ENCODE measurements at places on chromosomes 2 and 18.

DNA sequence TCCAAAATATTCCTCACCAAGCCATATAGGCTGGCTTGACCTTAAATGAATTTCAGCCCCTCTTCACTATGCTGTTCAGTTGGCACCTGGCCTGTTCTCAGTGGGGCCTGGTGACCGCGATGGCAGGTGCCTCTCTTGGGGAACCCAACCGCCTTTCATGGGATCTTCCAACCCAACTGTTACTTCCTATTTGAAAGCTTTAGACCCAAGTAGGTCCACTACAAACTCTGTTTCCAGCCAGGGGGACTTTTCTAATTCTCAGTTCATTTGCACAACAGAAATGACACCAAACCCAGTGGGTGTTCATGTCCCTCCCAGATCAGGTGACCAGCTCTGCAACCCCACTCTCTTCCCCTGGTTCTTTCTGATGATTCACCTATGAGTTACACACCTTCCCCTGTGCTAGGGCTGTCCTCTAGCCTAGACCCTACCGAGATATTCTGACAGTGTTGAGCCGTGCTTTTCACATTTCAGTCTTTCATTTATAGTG is 35.6 kb upstream of the NDUFV2 start:
- no peak for DNase-seq
- H3K4me3 ChIP-seq: no peak overlapping the region
- H3K4me1 ChIP-seq: no peaks in the 10 kb centered on the region
- H3K27ac ChIP-seq: no peak overlapping the region
- no peaks in the 10 kb centered on the region for H3K36me3 ChIP-seq

- no peak overlapping the region for H3K27ac ChIP-seq
- no peaks in the 10 kb centered on the region for H3K27me3 ChIP-seq
- H3K4me3 ChIP-seq: no peak overlapping the region
- no peaks in the 10 kb centered on the region for H3K4me1 ChIP-seq
- no peaks in the 10 kb centered on the region for H3K36me3 ChIP-seq
Measured at GRCh38 chr2:211931314-211931713, 607.3 kb downstream of the ERBB4 start.

GRCh38 chr2:18560797-18561085 is 288 bp upstream of the RDH14 start:
- no peaks in the 10 kb centered on the region for H3K36me3 ChIP-seq
- H3K4me1 ChIP-seq: peaks cover 10% of the 10 kb centered on the region
- DNase-seq: no peak
- H3K4me3 ChIP-seq: peak overlapping the region; percentile 82
- H3K27ac ChIP-seq: peak overlapping the region; percentile 94
- no peaks in the 10 kb centered on the region for H3K27me3 ChIP-seq

DNA sequence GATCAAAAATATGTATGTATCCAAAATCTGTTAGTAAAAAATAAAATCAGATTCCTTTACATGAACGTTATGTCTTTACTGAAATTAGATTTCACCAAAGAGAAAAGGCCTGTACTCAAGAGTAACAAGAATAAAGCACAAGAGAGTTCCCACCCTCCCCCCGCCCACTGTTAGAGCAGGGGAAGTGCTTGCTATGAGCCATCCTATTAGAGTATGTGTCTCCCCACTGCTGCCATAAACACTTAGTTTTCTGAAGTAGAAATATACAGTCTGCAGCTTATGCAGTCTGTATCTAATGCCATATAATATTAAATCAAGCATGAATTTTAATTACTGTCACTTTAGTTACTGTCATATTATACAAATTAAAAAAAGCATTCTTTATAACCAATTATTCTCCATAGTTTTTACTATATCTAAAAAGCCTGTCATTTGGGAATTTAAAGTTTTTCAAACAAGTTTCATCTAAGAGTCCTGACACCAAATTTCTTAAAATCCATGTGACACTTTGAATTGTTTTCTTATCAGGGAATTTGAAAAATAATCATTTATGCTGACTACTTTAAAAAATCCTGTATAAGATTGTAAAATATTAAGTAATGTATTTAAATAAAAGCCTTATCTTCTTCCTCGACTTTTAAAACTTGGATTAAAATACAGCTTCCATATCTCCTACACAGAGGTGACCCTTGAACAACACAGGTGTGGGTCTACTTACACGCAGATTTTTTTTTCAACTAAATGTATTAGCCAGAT is 51.8 kb upstream of the GPR75 start:
- no peak overlapping the region for H3K27ac ChIP-seq
- no peak for DNase-seq
- H3K4me1 ChIP-seq: peaks cover 4% of the 10 kb centered on the region
- peaks cover 31% of the 10 kb centered on the region for H3K36me3 ChIP-seq

DNA sequence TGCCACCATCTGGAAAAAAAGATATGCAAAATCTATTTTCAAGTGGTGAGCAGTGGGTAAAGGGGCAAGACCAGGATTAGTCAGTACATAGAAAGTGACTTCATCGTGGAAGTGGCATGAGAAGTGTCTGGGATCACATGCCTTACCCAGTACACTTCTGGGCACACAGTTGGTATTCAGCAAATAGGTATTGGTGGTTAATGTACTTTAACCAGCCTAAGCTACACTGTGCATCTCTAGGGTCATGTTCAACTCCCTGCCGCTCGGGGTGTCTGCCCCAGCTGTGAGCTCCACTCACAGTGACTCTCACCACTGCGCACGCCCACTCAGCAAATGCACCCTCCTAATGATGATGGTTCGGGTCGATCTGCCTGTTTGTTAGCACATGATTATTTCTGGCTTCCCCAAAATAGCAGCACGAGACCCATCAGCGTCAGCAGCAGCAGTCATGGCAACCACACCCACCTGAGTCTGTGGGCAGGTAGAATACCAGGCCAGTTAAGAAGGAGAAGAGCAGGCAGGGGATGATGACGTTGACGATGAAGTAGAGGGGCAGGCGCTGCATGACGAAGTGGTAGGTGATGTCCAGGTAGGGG is 11.1 kb downstream of the CHRNA1 start:
- no peak overlapping the region for H3K4me3 ChIP-seq
- no peaks in the 10 kb centered on the region for H3K4me1 ChIP-seq
- DNase-seq: no peak
- no peak overlapping the region for H3K27ac ChIP-seq
- H3K27me3 ChIP-seq: no peaks in the 10 kb centered on the region
- no peaks in the 10 kb centered on the region for H3K36me3 ChIP-seq

GRCh38 chr18:79504034-79504433 is 108.3 kb downstream of the NFATC1 start:
- no peak for DNase-seq
- H3K36me3 ChIP-seq: no peaks in the 10 kb centered on the region
- H3K4me1 ChIP-seq: peaks cover 4% of the 10 kb centered on the region
- H3K4me3 ChIP-seq: no peak overlapping the region

DNA sequence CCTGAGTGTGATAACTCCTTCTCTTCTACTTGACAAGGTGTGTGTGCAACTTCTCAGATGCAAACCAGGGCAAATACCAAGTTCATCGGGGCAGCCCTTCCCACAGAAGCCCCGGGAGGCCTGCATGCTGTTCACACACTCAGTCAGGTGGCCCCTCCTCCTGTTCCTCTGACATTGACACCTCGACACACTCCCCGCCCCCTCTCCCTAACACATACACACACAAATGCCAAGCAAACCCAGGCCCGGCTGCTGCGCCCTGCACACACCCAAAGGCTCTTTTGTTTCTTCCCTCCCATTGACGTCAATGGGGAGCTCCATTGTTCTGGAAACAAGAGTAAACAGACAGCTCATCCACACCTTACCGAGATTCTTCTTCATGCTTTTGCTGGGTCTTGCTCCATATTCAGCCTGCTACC is 1.7 kb upstream of the PER2 start:
- peaks cover 3% of the 10 kb centered on the region for H3K4me1 ChIP-seq
- H3K4me3 ChIP-seq: no peak overlapping the region
- no peak overlapping the region for H3K27ac ChIP-seq
- DNase-seq: peak; percentile 65
- H3K36me3 ChIP-seq: no peaks in the 10 kb centered on the region

GRCh38 chr18:58669731-58670378 is 1.4 kb upstream of the MALT1 start:
- no peaks in the 10 kb centered on the region for H3K36me3 ChIP-seq
- no peak overlapping the region for H3K27ac ChIP-seq
- peaks cover 3% of the 10 kb centered on the region for H3K4me1 ChIP-seq
- no peak overlapping the region for H3K4me3 ChIP-seq
- no peak for DNase-seq

All from kidney (tissue), 22 donors.